ENCODE measurements at places on chromosomes 4 and X. TPM values are rescaled to one million over a fixed set of nuclear protein-coding genes. Genes with fewer than 3 reads are reported as not detected.

- DNase-seq, result no peak
Observed at GRCh38 chr4:89575840-89576239, 261.1 kb downstream of the SNCA start.

SPOCK3 gene
- total RNA-seq, result not detected

GRCh38 chrX:10474510-10474909, 145.9 kb downstream of the MID1 start:
- DNase-seq, result no peak

DNA sequence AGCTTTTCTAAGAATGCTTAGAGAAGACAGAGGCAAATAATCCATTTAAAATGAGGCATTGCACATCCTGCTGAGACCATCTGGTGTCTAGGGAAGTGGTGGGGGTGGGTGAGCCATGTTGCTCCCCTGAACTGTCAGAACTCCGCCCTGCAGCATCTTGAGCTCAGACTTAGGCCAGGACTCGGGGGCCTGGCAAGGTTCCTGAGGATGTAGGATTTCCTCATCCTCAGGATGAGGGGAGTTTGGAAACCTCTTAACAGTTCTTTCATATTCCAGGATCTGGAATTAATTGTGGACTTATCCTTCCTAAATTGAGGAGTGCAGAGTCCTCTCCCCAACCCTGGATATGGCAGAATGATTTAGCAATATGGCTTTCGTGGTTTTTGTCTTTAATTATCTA, 6.6 kb downstream of the TLL1 start:
- DNase-seq, result no peak

SH3D19 gene
- 0.47 TPM for total RNA-seq

GRCh38 chr4:6694177-6694901, 661 bp downstream of the S100P start:
- no peak for DNase-seq

DNA sequence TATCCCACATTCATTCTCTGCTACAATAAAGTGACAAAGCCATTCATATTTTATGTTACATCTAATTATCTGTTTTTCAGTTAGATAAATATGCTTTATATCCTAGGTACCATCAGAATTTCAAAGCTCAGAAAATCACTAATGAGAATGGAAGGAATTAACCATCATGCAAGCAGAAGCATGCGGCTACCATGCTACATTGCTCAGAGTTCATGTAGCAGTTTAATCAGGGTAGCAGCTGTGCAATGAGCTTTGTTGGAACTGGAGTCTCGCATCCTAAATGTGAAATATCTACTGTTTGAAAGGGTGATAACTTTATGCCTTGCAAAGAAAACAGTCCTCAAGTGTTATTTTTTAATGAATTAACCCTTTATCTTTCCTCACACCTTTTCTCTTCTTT, 77.5 kb downstream of the SNCA start:
- no peak for DNase-seq

APELA gene
- not detected for total RNA-seq

- DNase-seq, result peak; percentile 20
Observed at GRCh38 chrX:10769195-10769594, 148.8 kb upstream of the MID1 start.

DNA sequence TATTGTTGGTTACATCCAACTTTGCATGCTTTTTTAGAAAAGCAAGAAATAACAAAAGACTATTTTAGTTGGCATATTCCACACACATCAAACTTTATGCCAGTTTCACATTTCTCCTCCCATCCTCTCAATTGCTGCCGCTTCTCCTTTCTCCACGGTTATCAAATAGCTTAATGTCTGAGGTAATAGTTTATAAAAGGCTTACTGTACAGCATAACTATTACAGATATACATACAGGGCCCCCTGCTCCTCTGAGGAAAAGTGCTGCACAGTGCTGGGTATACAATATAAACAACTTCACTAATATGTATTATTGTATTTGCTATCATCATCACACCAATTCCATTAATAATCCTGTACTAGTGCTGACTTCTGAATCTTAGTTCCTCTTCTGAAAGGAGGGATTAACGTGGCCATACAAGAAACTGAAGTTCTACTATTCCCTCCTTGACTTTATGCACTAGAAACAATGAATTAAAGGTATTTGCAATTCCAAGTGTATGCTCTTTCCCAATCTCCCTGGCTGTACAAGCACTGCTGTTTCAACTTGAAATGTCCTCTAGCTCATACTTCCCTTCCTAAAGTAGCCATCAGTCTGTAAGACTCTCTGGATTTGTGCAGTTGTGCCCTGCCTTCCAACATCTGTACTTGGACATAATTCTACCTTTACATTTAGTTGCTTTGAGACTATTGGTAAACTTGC, 2.5 kb downstream of the CCNI start:
- DNase-seq, result no peak

PRSS12 gene
- not detected for total RNA-seq

- no peak for DNase-seq
Observed at GRCh38 chr4:95563638-95564337, 15.0 kb upstream of the UNC5C start.

DNA sequence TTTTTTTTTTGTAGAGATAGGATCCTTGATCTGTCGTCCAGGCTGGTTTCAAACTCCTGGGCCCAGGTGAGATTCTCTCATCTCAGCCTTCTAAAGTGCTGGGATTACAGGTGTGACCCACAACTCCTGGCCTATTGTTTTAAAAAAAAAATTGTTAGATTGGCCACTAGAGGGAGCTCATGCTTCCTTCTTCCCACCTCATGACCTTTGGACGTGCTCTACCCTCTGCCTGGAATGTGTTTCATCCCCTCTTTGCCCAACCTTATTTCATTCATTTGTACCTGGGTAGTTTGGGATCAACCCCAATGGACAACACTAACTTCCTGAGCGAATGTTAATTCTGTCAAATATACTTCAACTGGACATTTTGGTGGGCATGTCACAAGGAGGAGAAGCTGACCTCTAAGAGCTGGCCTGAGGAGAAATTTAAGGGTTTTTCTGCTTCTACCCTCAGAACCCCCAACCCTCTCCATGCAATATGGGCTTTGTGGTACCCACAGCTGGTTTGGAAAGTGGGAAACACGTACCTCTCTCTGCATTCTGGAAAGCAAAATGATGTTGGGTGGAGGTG, 6.4 kb downstream of the PPEF2 start:
- DNase-seq, result peak; percentile 50

TKTL1 gene
- total RNA-seq, result 0.51 TPM

DNA sequence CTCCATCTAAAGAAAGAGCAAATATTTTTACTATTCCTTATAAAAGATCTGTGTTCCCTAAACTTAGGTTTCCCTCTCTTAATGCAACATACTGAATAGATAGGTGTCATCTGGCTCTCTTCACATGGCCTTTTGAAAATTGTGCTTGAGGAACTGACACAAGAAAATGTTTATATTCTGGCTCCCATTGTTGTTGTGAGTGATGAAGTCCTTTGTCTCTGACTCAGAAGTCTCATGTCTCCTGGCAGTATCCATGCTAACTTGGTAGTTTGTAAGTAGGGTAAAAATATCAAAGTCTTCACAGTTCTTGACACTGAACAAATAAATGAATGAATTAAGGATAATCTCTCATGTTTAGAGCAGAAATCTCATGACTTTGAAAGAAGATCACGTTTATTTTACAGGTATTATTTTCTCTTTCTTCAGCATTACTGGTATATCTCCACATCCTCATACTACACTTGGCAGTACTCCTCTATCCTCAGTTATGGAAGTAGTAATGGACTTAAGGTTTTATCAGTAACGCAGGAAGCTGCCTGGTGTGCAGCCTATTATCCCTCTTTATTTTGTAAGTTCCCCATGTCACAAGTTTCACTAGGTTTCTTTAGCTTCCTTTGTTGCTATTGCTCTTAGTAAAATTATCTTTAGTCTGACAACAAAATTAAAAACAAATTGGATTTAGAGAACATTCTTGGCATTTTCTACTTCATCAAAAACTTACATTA, 14.2 kb upstream of the PABPC4L start:
- DNase-seq, result no peak

HSFX4 gene
- not detected for total RNA-seq

GRCh38 chr4:2104556-2105345, 45.6 kb downstream of the NAT8L start:
- DNase-seq, result no peak

PABPC5 gene
- not detected for total RNA-seq

- no peak for DNase-seq
Observed at GRCh38 chr4:3202836-3203820, 45.8 kb upstream of the MSANTD1 start.

ARHGAP24 gene
- 12.6 TPM for total RNA-seq

IL13RA2 gene
- total RNA-seq, result not detected

GRCh38 chr4:100754751-100755150, 236.9 kb upstream of the EMCN start:
- no peak for DNase-seq

Data from K562 (cell line).